ENCODE measurements at places on chromosomes 7 and 10. TPM values are rescaled to one million over a fixed set of nuclear protein-coding genes. Genes with fewer than 3 reads are reported as not detected.

Gene BTBD16
- total RNA-seq = 0.45 TPM

Gene H2BK1
- not detected for total RNA-seq

Gene FKBP6
- total RNA-seq = not detected

Gene CLDN12
- total RNA-seq = 45.3 TPM

Gene FGFR2
- 0.54 TPM for total RNA-seq

Data from NCI-H460 (cell line).